ENCODE measurements at places on chromosomes 12 and 14.

DNA sequence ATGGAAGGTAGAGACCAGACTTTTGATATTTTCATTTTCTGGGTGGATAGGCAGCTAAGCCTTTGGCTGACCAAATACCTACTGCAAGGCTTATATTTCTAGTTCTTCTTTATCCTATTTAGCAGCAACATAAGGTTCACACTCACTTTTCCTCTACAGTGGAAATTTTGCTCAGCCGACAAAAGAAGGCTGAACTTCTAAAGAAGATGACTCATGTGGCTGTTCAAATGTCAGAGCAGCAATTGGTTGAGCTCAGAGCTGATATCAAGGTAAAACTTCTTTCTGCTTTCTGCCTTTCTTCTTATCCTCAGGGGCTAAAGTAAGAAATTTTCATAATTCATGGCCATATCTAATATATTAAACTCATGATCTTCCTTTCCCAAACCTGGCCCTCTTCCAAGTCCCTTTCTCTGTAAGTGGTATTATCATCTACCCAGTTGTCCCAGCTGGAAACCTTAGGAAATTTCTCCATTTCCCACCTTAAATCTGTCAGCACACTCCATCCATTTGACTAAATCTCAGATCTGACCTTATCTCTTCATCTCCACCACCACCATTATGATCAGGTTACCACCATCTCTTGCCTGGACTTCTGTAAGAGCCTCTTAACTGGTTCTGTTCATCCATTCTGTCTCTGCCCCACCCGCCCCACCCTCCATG lies 19.8 kb upstream of the KCNH3 start:
- DNase-seq: peak; percentile 77

DNA sequence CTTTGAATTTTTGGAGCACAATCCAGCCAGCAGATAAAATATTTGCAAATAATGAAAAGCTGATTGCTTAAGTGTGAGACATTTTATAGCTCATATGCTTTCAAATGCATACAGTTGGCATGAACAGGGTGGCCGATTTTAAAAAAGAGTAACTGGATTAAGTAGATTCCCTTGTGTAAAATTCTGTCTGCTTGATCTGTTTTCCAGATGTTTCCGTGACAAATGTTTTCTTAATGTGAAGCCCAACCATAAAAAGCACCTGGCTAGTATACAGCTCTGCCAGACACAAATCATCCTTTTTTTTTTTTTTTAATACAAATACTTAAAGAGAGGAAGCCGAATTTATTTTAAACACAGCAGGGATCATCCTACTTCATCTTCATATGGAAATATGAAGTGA lies 440.7 kb downstream of the CCER1 start:
- DNase-seq: peak; percentile 26

DNA sequence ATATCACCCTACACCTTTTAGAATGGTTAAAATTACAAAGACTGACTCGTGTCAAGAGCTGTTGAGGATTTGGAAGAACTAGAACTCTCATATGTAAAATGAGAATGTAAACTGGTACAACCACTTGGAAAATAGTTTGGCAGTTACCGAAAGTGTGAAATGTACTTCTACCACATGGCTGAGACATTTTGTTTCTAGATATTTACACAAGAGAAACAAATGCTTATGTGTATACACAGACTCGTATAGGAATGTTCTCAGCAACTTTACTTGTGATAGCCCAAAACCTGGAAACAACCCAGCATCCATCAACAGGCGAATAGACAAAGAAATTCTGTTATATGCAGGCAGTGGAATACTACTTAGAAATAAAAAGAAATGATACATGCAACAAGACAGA lies 103.0 kb downstream of the BRMS1L start:
- DNase-seq: no peak

DNA sequence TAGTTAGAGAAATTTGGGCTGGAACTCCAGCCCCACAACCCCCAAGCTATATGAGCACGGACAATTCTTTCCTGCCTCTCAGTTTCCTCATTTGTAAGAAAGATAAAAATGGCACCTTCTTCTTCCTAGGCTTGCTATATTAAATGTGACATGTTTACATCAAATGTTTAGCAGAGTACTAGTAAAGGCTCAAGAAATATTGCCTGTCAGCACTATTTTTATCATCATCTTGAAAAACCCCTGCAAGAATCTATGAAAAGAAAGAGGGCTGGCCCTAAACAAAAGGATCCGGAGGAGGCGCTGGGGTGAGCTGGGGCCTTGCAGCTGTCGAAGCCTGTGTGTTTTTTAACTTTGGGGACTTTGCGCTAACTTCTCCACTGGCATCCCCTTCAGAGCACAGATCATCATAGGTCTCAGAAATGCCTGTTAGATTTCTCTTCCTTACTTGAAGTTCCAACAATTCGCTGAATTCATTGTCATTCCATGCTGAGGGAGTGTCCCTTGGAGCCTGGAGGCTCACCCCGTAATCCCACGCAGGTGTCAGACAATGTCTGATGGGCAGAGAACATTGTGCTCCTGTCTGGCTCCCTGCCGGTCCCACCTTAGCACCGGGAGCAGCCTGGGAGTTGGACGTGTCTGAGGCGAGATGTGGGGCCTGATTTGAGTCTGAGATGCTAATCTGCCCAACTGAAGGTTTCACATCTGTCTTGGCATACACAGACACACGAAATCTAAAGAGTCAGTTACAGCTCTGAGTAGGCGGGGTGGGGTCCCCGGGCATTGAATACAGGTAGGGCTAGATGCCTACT lies 206.8 kb downstream of the NUAK1 start:
- DNase-seq: no peak

DNA sequence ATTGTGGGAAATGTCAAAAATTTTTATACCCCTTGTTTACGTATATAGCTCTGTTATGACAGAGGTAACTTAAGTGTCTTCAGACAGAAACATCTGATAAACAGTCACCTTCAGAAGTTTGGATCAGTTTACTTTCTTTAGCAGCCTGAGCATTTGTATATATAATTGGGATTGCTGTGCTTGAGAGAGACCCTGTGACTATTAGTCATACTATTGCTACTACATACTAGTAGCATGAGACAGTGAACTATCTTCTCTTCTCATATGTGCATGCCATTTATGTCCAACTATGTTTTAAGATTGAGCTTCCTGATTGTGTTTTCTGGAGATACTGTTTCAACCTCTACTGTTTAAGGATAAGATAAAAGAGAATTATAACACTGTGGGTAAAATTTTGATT lies 101.5 kb downstream of the PDE6H start:
- DNase-seq: no peak

GRCh38 chr12:100404769-100405407 lies 48.0 kb downstream of the SLC17A8 start:
- DNase-seq: peak; percentile 75

DNA sequence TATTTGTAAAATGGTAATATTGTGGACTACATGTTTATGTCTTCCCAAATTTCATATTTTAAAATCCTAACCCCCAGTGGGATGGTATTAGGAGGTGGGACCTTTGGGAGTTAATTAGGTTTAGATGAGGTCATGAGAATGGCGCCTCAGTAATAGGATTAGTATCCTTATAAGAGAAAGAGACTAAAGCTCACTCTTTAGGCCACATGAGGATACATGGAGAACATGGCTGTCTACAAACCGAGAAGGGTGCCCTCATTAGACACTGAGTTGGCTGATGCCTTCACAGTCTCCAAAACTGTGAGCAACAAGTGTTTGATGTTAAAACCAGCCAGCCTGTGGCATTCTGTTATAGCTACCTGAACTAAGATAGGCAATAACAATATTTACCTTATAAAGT lies 58.3 kb upstream of the OTOGL start:
- DNase-seq: peak; percentile 10
